NCI-H1436 treated with DMSO at 0.1 percent for 48 hours (cell line): ENCODE measurements at places on chromosomes 2 and 18.

GRCh38 chr2:23988371-23988770, 21.5 kb upstream of the MFSD2B start:
- no peak for DNase-seq

DNA sequence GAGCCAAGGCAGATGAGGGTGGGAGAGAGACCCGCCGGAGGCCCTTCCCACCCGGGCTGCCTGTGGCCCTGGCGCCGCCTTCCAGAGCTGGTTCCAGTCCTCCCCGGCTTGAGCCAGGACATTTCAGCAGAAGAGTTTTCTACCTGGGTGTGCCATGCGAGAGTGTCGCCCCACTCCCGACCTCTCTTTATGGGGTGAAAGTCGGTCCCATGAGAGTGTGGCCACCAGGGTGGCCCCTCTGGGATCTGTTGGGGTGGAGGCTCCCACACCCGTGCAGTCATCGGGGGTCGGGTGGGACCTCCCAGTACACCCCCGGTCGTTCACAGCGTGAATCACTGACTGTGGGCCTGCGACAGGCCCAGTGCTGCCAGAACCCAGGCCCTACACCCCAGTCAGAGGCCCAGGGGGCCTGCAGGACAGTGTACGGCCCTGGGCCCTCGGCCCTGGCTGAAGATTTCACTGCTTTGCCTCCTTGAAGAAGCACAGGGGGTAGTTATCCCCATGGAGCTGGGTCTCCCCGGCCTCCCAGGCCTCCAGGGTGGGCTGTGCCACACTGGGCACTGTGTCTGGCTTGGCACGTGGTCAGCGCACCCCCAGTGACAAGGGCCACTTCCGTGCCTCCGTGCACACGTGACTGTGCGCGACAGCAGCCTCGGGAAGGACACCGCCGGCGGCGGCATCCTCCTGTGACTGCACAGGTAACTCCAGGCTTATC, 5.9 kb downstream of the NFATC1 start:
- no peak for DNase-seq

DNA sequence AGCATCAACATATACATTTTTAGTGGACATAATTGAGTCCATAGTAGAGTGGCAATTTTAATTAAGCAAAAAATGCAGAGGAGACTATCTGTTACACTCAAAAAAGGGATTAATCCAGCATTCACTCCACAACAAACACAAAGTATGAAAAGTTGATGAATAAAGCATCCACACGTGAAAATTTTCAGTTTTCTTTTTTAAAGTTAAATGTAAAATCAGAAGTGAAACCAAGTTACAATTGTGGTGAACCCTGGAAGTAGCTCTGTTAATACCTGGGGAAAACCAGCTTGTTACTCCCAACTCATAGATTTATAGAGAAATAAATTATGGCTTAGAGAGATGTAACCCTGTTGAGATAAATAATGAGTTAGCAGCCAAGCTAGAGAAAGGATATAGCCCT, 807.8 kb downstream of the TRIB2 start:
- DNase-seq, result no peak

DNA sequence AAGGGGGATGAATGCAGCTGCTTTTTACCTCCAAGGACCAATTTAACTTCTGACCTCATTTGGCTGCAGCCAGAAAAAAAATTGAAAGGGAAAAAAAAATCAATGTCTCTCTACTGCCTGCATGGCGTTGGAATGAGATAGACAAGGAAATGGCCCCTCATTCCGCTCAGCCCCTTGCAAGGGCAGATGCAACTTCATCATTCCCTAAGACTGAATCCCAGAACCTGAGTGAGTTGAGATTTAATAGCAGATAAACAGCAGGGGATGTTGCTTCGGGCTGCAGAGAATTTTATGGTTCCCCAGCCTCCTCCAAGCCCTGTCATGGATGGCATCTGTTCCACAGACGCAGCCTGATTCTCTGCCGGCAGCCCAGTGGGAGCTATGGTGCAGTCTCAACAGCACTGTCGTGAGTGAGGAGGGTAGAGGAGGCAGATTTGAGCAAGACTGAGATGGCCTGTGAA, 49.0 kb downstream of the CAPN13 start:
- DNase-seq, result no peak

DNA sequence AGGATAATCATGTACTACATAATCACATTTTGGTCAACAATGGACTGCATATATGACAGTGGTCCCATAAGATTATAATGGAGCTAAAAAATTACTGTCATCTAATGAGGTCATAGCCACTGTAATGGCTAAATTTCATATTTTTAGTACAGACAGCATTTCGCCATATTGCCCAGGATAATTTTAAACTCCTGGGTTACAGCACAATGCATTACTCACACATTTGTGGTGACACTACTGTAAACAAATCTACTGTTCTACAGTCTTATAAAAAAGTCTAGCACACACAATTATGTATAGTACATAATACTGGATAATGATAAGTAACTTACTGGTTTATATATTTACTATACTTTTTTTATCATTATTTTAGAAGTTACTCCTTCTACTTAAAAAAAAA, 12.8 kb downstream of the EIF2AK2 start:
- no peak for DNase-seq
